Endodermal cell (in vitro differentiated cells): ENCODE measurements at places on chromosomes 7 and 10. TPM values are rescaled to one million over a fixed set of nuclear protein-coding genes. Genes with fewer than 3 reads are reported as not detected.

The FAM237B gene
- not detected in 2 replicates for total RNA-seq

The SLIT1 gene
- 1.6 to 3.2 TPM (median 2.4 TPM) in 3 replicates for total RNA-seq

The NANOS1 gene
- total RNA-seq, result 1.6 and 1.7 TPM in 2 replicates

The WDR86 gene
- total RNA-seq, result 69.8 and 94.2 TPM in 2 replicates

The ZNF467 gene
- 2.1 and 2.5 TPM in 2 replicates for total RNA-seq

DNA sequence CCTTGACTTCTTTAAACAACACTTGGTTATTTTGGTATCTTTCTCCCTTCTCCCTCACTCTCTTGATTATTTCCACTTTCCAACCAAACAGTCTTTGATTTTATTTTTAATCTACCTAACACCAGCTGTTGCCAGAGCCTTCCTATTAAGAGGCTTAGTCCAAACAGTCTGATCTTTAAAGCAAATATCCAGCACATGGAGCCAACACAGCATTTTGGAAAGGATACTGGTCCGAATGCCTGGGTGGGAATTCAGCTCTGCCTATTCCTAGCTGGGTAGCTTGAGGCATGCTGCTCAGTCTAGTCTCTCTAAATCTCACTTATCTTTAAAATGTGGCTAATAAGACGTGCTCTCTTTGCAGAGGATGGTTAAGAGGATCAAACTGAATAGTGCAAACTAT is 129.3 kb downstream of the NRCAM start:
- DNase-seq, result no peak

DNA sequence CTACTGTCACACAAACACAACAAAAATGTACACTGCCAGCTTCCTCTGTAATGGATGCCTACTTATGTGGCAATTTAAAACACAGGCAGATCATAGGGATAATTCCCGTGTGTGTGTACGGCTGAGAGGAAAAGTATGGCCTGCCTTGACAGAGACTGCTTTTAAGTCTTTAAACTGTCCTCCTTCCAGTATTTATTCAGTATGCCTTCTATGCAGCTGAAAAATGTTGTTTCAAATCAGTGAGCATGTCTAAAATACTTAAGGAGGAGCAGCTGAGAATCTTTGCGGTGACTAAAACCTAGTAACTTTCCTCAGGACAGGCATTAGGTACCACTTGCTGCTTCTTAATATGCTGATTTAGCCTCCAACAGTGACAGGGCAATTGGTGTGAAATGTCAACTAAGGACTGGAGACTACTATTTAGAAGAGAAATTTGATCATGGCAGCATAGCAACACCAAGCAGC is 126.3 kb downstream of the CACNA2D1 start:
- no peak for DNase-seq

- no peak for DNase-seq
Measured at GRCh38 chr7:94364816-94365215, 29.9 kb upstream of the COL1A2 start.

DNA sequence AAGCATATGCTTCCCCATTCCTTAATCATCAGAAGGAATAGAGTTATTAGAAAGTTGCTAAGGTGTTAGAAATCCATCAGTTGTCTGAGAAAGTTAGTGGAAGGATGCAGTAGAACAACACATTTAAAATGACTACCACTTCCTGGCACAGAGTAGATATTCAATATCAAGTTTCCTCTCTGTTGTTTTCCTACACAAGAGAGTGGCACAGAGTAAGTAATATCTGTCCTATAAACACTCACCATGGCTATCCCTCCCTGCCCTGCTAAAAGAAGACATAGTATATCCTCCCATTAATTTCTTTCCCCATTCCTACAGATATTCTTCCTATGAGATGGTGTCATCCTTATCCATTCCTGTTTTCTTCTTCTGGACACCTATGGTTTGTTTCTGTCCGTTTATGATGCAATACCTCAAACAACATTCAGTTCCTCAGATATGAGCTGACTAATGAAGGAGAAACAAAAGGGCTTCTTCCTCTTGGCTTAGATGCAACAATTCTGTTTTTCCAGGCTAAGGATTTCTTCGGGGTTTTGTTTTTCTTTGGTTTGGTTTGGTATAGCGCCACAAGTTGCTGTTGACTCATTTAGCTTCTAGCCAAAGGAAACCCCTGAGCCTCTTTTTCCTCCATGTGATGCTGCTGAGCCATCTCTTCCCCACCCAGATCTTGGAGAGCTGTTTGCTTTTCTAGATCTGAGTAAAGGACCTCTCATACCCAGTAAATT is 32.9 kb upstream of the BPGM start:
- DNase-seq, result no peak

GRCh38 chr7:42023262-42023661 is 213.7 kb downstream of the GLI3 start:
- no peak for DNase-seq

- peak; percentile 72 for DNase-seq
Measured at GRCh38 chr7:38411404-38411803, 138.0 kb upstream of the TARP start.

GRCh38 chr10:45308707-45309106 is 6.7 kb downstream of the OR13A1 start:
- peak; percentile 52 for DNase-seq

GRCh38 chr7:44147026-44147991 is 6.2 kb upstream of the MYL7 start:
- DNase-seq, result peak; percentile 64

- DNase-seq, result no peak
Measured at GRCh38 chr10:114061789-114062188, 18.1 kb downstream of the ADRB1 start.

- DNase-seq, result no peak
Measured at GRCh38 chr7:96202102-96202501, 119.8 kb downstream of the SLC25A13 start.

- no peak for DNase-seq
Measured at GRCh38 chr7:127979728-127980126, 51.5 kb downstream of the LRRC4 start.

DNA sequence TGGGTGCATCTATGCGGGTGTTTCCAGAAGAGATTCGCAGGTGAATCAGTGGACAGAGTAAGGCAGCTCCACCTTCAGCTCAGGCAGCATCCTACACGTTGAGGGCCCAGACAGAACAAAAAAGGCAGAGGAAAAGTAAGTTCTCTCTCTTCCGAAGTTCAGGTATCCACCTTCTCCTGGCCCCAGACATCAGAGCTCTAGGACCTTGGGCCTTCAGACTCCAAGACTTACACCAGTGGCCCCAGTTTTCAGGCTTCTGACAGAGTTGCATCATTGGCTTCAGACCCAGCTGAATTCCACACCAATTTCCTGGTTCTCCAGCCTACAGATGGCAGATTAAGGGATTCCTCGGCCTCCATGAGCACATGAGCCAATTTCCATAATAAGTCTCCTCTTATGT is 102.2 kb upstream of the GPR26 start:
- DNase-seq, result peak; percentile 32

GRCh38 chr7:96837593-96837992 is 127.9 kb upstream of the SEM1 start:
- no peak for DNase-seq

- no peak for DNase-seq
Measured at GRCh38 chr10:5143137-5143536, 41.8 kb downstream of the AKR1C8 start.

DNA sequence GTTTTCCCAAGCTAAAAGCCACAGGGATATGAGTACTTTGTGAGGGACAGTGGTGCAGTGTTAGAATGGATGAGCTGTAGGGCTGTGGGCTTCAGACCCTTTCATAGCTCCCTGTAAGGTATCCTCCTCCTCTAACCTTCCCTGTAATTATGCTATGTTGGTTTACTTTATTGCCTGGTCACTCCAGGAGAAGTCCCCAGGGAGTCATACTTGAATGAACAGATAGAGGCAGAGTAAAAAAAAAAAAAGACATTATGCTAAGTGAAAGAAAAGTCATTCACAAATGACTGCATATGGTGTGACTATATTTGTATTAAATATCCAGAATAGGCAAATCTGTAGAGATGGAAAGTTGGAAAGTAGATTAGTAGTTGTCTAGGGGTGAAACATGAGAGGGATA is 434.4 kb downstream of the AUTS2 start:
- no peak for DNase-seq

DNA sequence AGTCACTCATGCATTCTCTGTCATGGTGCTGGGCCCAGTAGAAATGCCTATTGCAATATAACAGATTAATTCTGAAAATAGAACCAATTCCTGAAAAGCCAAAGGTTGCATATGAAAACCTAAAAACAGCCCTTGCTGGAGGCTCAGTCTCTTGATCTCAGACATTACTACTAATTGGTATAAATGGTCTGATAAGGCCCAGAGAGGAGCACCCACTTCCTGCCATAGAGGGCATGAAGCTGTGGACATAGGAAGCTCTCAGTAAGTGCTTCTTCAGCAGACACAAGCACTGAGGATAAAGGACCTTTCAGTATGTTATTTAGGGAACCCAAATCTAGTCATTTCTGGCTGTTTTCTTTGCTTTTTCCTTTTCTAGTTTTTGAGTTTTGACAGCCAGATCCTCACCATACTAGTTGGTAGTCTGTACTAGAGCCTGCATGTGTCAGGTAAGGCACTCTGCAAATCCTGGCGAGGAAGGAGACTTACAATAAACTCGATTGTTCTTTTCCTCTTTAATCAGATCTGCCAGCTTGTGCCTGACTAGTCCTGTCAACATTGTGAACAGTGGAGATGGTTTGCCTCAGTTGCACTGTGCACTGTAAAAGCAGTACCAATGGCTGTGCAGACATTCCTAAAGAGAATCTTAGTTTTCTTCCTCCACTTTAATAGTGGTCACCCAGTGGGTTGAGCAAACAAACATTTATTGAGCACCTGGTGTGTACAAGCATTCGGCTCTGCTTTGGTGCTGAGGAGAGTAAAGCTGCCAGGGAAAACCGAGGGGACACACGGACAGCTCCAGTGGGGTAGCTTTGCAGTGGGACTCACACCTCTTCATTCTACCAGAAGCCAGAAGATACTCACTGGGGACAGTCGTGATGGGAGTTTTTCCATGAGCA is 140.9 kb downstream of the CHN2 start:
- no peak for DNase-seq

DNA sequence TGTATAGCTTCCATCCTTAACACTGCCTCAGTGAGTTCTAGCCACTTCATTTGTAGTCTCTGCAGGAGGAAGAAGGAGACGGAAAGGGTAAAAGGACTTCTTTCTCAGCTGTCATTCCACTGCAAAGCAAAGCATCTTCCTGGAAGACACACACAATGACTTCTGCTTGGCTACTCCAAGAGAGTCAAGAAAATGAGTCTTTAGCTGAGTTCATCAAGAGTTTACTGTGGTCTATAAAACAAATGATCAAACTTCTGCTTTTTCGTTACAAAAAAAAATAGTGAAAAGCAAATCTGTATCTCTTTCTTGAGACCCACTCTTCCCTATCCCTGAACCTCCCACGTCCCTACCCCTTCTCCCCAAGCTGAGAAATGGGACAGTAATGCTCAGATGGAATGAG is 205.0 kb upstream of the AHR start:
- no peak for DNase-seq
